Smooth muscle cell of the brain vasculature (primary cell): ENCODE measurements at places on chromosomes 5 and 9.

DNA sequence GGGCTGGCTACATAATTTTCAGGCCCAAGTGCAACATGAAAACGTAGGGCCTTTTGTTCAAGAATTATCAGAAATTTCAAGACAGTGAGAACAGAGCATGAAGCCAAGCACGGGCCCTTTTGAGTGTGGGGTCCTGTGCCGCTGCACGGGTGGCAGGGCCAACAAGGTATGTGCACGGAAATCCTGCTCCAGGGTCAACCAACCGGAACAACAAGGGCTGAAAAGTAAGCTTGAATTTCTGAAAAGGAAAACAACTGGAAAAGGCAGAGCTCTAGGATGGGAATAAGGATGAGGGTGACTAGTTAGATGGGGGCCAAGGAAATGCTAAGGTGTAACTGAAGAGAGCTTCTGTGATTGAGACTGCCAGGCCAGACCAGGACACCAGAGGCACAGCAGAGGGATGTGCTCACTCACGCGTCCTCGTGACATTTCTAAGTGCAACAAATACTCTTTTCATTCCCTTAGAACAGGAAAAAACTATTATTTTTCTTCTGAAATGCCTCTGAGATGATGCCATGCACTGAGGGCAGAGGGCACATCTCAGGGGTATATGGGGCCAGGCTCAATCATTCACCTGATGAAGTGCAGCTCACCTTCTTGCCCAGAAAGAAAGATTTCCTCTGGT, 80.6 kb upstream of the LRRTM2 start:
- DNase-seq: no peak

GRCh38 chr9:137879052-137879451, 1.5 kb downstream of the CACNA1B start:
- DNase-seq: no peak

- no peak for DNase-seq
These were observed 22.5 kb upstream of the SHB start for GRCh38 chr9:38091310-38092199.

DNA sequence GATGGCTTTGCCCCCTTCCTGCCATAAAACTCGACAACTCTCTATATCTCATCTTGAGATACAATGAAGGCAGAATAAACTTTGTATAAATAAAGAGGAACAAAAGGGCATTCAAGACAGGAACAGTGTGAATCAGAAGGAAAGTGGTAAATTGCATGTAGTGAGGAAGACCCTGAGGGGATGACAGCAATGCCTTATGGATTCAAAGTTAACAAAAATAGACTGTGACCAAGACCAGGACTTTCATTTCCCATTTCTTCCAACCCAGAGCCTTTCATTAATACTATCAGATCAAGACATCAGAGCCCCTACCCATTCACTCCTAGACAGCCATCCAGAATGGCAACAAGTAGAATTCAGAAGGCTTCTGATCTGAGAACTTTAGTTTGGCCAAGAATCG, 46.4 kb upstream of the ZNF462 start:
- DNase-seq: no peak

DNA sequence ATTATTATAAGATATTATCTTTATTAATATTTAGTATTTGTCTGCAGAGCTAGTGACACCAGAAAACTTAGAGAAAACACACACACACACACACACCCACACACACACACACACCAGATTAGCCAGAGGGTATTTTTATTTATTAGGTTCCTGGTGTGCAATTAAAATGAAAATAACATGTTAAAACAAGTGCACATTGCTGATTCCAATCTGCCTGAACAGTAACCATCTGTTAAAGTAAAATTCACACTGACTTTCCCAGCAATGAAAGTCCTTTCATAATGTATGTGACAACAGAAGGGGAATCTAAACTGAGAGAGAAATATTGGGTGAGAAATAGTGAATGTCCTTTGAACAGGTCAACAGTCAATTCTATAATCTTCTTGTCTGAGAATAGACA, 2323.5 kb upstream of the ACO1 start:
- DNase-seq: no peak
